Right ventricle myocardium inferior (tissue), 1 donor: ENCODE measurements at places on chromosomes 3 and 15.

- DNase-seq: no peak
Observed at GRCh38 chr3:19948226-19948591, 1.3 kb downstream of the RAB5A start.

- no peak for DNase-seq
Observed at GRCh38 chr3:174725303-174725702, 133.8 kb upstream of the NAALADL2 start.

DNA sequence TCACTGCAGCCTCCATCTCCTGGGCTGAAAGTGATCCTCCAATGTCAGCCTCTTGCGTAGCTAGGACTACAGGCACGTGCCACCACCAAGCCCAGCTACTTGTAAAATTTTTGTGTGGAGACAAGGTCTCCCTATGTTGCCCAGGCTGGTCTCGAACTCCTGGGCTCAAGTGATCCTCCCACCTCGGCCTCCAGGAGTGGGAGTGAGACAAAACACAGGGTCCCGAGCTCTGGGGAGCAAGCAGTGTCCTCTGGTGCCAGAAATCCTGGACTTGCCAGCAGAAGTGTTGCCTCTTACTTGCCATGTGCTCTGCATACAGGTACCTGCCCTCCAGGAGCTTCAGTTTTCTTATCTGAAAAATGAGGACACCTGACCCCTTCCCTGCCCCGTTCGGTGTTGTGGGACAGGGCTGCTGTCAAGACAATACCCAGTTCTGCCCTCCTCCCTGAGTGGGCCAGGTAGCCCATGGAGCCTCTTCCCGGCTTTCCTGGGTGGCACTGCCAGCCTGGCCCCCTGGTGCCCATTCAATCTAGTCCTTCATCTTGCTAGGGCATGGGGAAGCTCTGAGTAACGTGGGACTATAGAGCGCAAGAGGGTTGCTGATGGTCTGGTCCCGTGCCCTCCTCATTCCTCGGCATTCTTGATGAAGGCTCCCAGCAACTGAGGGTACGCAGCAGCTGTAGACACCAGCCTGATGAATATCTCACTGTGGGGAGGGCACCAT lies 164.6 kb downstream of the GOLGA6L4 start:
- DNase-seq: no peak

GRCh38 chr3:44905446-44906157 lies 31.2 kb downstream of the TGM4 start:
- no peak for DNase-seq
